ENCODE measurements at places on chromosomes 4 and X.

- no peak for DNase-seq
Measured at GRCh38 chrX:118116713-118117550, at the start of gene KLHL13. Gene KLHL13, minus strand, starts transcription at chrX:118116810. Its CDS starts 88,337 bp downstream, at chrX:118028473.

DNA sequence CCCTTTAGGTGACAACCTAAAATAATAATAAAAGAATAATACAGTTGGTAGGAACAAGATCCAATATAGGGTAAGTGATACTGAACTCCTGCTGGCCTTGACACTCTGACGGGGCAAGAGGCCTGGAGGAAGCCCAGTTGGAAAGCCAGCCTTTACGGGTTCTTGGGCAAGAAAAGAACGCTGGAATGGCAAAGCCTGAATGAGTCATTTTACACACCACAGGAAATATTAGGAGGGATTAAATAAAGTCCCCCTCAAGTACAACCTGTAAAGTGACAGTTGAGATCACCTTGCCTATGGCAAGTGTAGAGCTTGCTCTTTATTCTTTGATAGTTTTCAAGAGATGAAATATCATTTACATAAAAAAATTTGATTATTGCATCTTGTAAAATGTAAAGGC lies 244.5 kb upstream of the TLL1 start:
- no peak for DNase-seq

DNA sequence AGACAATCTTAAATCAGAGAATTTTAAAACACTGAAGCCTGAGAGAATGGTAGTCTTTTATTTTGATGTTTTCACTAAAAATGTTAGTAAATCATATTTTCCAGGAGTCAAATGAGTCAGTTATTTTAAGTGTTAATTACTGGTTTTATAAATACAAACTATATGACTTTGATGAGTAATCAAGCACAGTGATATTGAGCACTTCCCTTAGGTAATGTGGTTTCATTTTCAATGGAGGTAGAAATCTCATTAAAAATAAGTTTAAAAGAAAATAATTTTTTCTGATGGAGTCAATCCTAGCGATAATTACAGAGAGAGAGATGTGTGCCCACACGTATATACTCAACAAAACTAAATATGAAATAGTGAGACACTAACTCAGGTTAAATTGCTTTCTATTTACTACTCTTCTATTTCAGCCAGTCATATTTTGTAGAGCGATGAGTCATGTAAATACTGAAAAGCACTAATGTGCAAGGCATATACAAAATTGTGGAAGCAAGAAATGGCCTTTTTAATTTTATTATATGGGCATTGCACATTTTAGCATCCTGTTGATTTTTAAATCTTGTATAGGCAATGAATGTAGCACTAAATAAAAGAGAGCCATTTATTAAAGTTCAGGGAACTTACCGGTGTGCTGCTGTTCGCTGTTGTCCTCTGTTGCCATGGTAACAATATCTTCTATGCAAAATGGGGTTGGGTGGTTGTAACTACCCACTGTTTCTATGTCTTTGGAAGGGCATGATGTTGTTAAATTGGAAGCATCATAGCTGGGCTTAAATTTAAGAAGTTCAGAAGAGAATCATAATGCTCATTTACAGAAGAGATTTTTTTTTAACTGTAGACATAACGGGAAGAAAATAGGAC lies 513.7 kb downstream of the TLL1 start:
- no peak for DNase-seq

DNA sequence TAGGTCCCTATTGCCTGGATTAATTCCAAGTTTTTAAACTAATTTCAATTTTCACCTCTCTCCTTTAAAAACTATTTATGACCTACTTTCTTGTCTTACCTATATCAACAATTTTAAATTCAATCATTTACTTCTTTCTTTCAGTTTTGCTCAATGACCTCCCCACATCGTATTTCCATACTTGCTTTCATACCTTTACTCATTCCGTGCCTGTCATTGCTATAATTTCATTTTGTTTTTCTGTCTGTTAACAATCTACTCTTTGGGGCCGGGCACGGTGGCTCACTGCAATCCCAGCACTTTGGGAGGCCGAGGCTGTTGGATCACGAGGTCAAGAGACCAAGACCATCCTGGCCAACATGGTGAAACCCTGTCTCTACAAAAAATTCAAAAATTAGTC lies 781.1 kb downstream of the FSTL5 start:
- no peak for DNase-seq

- no peak for DNase-seq
Measured at GRCh38 chr4:4670869-4671268, 129.0 kb upstream of the STX18 start.

GRCh38 chr4:176054942-176055341 lies 10.7 kb upstream of the WDR17 start:
- DNase-seq, result no peak

DNA sequence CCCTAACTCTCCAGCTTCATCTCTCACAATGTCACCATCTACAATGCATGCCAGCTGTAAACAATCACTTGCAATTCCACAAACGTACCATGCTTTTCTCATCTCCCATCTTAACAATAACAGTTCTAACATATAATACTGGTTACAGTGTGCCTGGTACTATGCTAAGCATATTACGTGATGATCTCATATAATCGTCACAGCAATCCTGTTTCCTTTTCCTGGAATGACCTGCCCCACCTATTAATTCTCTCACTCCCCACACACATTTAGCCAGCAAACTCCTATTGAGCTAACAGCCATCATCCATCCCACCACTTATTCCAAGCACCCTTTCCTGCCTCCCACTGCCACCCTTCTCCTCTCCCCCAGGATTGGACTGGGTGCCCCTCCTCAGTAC lies 7.9 kb downstream of the JCHAIN start:
- DNase-seq, result no peak

DNA sequence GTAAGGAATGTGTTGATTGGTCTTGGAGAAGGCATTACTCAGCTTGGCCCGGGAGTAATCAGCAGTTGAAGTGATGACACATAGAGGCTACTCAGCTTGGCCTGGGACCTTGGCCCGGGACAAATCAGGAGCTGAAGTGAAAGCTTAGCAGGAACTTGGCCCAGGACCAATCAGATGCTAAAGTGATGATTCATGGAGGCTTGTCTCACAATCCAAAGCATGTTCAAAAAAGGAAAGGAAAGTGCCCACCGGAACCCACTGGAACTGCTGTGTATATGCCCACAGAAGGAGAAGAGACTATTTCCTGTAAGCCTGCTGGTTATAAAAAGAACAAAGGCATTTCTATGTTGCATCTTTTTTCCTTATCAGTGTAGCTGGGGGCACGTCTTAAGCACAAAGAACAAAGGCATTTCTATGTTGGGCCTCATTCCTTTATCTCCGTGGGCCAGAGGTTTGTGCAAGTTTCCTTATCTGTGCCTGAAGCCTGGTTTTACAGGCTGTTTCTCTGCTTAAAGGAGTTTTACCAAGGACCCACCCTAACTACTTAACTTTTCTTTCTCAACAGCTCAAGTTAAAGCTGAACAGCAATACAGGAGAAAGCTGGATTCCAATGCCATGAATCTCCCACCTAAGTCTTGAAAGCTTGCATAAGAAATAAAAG lies 1176.7 kb downstream of the NLGN4X start:
- DNase-seq, result no peak
